ENCODE measurements at places on chromosomes 12 and 14.
A peak's percentile ranks its signal among the peaks of the same experiment; 100 is the strongest.

DNA sequence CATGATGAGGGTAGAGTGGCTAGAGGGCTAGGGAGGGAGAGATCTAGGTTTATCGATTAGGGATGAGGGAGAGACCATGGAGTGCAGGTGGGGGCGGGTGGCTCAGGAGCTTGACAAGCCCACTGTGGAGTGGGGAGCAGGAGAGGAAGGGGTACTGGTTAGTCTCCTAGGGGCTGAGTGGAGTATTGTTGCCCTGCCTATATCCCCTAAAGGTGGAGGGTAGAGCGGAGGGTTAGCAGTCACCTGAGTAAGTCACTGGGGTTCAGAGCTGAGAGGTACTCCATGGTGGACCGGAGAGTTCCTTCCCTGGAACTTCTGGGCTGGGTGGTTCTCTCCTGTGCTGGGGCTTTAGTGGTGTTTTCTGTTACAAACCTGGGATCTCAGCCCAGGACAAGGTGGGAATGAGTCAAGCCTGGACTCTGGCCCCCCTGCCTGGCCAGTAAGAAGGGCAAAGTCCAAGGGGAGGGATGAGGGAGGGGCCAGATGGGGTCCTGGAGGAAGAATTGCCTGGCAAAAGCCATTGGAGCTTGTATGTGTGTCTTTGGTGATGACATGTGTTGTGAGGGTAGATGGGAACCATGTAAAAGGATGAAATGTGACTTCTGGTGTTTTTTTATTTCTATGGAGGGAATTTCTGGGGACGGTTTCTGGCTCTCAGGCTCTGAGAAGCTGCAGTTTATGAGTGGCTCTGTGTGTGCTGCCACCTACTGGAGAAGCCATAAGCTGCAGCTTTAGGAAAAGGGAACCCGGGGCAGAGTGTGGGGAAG lies at the start of gene CIDEB:
Gene CIDEB (minus strand): TSS at position 403 of the 767 bp plus-strand sequence. CDS start 119 bp downstream, at position 284.
- DNase-seq, result peak; percentile 37

DNA sequence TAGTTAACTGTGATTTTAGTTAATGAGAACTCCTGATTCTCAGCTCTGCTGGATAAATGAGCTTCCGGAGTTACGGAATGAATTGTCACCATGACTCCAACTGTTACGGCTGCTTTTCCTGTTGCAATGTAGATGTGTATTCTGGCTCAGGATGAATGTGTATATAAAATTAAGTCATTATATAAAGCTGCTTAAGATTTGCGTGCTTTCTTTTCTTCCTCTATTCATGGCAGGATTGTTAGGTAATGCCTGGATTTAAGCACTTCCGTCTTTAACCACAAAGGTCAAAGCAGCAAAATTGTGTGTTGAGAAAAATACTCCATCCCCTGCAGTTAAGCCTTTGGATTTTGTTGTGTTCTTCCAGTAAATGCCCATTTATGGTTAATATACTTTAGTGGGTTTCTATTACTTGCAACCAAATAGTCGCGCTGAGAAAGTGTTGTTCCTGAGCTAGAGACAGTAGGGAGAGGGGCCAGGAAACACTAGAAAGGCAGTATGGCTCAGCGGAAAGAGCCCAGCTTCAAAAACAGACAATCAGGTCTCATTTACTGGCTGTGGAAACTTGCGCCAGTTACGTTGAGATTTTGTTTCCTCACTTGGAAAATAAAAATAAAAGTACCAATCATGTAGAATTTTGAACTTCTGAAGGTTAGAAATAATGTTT lies 9.4 kb upstream of the CCDC175 start:
- no peak for DNase-seq

DNA sequence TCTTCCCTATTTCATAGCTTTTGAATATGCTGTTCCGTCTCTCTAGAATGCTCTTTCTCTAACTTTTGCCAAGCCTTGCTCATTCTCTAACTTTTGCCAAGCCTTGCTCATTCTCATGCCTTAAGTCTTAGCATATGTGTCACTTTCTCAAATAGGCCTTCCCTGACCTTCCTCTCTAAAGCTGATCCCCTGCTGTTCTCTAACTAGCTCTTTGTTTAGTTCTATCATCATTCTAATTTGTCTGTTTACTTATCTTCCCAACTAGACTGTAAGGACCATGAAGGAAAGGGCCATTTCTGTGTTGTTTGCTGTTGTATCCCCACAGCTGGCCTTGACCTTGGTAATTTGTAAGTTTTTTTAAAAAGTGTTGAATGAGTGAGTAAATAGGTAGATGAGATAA lies 71.1 kb downstream of the ZNF641 start:
- no peak for DNase-seq

- no peak for DNase-seq
Measured at GRCh38 chr12:117538926-117539325, 177.5 kb upstream of the NOS1 start.

- no peak for DNase-seq
Measured at GRCh38 chr12:106114447-106115068, 24.2 kb downstream of the NUAK1 start.

- DNase-seq, result no peak
Measured at GRCh38 chr12:44294649-44295048, 458.8 kb downstream of the TMEM117 start.

DNA sequence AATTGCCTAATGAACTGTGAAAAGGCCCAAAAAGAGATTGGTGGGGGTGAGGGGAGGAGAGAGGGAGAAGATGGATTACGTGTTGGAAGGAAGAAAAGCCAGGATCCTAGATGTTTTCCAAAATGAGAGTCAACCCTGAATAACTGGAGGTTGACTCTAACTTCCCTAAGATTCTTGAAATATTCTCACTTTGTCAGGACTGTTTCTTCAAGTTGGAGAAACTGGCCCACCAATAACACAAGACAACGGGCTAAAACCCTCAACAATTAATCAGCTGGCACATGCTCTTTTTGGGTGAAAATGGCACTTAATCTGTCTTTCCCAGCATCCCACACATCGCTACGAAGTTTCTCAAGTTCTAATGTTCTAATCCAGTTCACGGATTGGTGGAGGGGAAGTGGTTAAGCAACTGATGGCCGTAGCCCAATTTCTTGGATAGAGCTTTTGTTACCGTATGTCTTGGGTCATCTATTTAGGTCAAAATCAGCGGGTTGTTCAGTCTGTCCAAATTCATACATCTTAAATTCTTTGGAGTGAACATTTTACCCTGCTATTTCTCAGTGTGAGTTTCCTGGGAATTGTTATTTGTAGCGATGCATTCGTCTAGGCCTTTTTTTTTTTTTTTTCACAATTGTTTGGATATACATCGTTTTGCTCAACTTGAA lies 49.0 kb downstream of the GPHB5 start:
- no peak for DNase-seq

DNA sequence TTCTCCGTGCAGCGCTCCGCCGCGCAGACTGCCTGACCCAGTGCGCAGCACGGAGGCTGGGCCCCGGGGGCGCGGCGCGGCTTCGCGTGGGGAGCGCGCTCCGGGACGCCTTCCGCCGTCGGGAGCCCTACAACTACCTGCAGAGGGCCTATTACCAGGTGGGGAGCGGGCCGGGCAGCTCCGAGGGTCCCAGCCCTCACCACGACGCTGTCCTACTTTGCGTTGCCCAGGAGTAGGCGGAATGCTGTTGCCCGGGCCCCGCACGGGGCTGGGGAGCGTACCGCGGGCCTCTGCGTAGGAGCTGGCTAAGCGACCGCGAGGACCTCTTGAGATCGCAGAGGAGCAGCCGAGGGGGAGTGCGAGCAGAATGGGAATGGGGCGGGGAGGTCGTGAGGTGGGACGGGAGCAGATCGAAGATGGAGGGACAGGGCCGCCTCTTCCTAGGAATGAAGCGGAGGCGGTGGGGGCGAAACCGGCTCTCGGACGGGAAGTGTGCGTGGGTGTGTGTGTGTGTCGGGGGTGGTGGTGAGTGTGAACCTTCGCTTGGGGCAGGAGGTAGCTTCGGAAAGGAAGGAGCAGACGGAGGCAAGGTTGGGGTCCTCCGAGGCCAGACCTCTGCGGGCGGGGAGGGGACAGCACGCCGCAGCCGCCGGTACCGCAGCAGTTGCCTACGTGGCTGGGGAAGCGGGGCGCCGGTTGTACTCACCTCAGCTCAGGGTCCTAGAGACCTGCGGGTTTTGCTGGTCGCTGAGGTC lies 751 bp downstream of the P3H3 start:
- no peak for DNase-seq

GRCh38 chr12:51254536-51254935 lies 15.7 kb downstream of the SMAGP start:
- DNase-seq, result no peak

- no peak for DNase-seq
Measured at GRCh38 chr12:96103067-96103644, 67.8 kb upstream of the LTA4H start.

GRCh38 chr12:58841058-58841798 lies 79.1 kb downstream of the LRIG3 start:
- no peak for DNase-seq

DNA sequence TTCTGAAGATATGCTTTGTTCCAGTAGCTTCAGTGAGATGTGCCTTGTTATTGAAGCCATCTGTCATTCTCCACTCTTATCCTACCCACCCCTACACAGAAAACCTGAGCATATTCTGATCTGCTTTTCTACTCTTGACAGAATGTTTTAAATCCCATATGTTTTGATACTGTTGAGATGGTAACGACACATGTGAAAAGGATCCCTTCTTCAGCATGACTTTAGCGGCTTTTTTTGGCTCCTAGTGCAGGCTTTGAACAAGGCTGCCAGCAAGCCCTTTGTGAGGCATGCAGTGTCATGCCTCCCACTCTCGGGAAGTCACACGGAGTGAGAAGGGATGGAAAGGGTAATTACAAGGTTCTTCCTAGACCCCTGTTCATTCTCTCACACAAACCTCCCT lies 228.8 kb upstream of the RGS6 start:
- no peak for DNase-seq

- no peak for DNase-seq
Measured at GRCh38 chr12:71636704-71637115, 26.9 kb downstream of the ZFC3H1 start.

DNA sequence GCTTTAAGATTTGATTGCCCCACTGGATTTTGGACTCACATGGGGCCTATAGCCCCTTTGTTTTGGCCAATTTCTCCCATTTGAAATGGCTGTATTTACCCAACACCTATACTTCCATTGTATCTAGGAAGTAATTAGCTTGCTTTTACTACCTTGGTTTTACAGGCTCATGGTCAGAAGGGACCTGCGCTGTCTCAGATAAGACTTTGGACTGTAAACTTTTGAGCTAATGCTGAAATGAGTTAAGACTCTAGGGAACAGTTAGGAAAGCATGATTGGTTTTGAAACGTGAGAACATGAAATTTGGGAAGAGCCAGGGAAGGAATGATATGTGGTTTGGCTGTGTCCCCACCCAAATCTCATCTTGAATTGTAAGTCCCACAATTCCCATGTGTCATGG lies 419.0 kb upstream of the TMPO start:
- no peak for DNase-seq

GRCh38 chr12:116735084-116735483 lies 2.8 kb downstream of the SPRING1 start:
- DNase-seq, result no peak

- DNase-seq, result no peak
Measured at GRCh38 chr12:87388376-87388775, 640.8 kb downstream of the C12orf50 start.

- no peak for DNase-seq
Measured at GRCh38 chr14:52877628-52878027, 73.2 kb downstream of the FERMT2 start.

DNA sequence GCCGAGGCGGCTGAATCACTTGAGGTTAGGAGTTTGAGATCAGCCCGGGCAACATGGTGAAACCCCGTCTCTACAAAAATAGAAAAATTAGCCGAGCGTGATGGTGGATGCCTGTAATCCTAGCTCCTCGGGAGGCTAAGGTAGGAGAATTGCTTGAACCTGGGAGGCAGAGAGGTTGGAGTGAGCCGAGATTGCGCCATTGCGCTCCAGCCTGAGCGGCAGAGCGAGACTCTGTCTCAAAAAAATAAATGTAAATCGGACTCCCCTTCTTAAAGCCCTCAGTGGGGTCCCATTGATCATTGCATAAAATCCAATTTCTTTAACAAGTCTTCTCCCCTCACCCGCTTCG lies 908 bp downstream of the TDP1 start:
- DNase-seq, result no peak

DNA sequence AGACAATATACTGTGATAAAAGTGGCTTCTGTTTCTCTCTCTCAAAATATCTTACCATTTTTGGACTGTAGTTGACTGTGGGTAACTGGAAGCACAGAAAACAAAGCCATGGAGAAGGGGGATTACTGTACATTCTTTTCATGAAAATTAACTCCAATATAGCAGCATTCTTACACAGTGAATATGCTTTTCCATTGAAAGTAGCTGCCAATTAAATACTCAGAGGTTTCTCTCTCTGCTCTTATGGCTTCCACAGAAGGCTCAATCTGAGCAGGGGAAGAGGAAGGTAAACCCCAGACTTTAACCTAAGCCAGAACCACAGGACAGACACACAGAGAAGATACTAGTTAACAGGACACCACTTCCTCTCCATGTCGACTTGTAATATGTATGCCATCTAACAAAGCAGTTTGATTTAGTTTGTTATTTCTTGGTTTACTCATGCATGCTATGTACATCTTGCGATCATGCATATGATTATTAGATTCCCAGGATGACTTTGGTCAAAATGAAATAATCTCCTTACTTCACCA lies 150.2 kb downstream of the SSPN start:
- no peak for DNase-seq

- no peak for DNase-seq
Measured at GRCh38 chr14:95876761-95877538, at the start of gene TUNAR. TUNAR (plus strand) TSS chr14:95876832.

DNA sequence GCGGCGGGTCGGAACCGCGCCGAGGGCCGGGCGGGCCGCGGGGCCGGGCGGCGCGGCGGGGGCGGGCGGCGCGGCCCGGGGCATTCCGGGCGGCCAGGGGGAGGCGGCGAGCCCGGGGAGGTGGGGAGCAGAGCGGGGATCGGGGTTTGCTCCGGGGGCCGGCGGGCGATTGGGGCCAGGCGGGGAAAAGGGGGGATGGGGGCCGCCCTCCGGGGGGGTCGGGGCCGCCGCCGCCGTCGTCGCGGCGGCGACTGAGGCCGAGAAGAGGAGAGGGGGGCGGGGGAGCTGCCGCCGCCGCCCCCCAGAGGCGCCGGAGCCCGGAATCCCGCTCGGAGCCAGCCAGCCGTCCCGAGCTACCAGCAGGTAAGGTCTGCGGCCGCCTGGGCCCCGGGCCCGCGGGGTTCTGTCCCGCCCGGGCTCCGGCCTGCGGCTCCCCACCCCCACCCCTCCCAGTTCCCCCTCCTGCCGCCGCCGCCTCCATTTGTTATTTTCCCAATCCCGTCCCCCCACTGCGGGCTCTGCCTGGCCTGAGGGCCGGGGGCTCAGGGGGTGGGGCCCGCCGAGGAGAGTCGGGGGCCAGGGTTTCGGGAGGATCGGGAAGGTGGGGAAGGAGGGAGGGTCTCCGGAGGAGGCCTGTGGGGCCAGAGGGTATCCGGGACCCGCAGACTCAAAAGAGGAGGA lies 403 bp downstream of the ATN1 start:
- peak; percentile 24 for DNase-seq

DNA sequence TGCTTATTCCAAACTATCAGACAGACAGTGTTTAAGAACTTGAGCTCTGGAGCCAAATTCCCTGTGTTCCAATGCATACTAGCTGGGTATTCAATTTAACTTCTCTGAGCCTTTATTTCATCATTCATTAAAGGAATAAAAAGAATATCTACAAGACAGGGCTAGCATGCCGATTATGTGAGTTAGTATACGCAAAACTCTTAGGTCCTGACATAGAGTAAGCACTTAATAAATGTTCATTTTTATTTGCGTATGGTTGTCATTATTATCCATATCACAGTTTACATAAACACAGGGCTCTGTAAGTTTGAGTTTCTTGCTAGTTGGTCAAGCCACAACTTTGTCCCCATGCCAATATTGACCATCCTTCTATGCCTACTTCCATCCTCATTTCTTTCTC lies 161.5 kb downstream of the NUAK1 start:
- no peak for DNase-seq

GRCh38 chr12:127636882-127637281 lies 630.1 kb upstream of the TMEM132C start:
- no peak for DNase-seq

GRCh38 chr12:34021071-34021470 lies 1.2 kb upstream of the ALG10 start:
- DNase-seq, result no peak
